CD4-positive, alpha-beta T cell treated with Interleukin-10 for 1 hour (primary cell): ENCODE measurements at places on chromosomes 13 and 19.

DNA sequence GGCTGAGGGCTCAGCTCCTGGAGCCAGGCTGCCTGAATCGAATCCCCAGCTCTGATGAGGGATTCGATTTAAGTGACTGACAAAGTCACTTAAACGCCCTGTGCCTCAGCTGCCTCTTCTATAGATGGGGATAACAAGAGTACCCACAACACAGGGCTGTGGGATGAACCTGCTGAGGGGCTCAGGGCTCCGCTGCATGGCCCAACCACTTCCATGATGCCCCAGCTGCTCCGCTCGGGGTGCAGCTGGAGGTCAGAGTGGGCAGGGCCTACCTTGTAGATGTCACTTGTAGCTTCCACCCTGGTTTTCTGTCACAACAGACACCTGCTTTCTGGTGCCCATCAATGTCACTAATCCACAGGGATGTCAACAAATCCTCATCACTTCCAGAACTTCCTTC lies 39.2 kb downstream of the STK24 start:
- no peak for DNase-seq

- DNase-seq: no peak
These were observed 38.2 kb downstream of the RFXAP start for GRCh38 chr13:36857253-36857652.

DNA sequence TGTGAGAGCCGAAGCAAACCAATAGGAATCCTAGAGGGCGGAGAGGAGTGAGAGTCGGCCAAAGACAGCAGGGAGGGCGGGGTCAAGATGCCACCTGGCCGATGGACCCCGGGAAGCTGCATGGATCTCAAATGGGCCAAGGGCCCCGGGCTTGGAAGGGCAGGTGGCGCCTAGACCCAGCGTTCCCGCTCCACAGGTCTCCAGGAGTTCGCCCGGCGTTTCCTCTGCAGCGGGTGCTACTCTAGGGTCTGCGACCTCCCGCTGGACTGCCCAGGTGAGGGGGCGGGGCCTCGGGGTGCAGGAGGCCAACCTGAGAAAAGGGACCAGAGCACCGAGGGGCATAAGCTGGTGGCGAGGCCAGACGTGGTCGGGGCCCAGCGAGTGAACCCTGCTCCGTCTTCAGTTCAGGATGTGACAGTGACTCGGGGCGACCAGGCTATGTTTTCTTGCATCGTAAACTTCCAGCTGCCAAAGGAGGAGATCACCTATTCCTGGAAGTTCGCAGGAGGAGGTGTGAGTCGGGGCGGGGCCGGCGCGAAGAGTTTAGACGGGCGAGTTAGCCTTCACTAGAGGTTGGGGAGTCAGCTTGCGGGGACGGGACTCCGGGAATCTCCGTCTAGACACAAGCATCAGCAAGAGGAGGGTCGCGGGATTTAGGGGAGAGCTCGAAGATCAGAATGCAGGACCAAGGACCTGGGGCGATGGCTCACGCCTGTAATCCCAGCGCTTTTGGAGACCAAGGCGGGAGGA lies 9.9 kb downstream of the SPACA6 start:
- DNase-seq: peak; percentile 35

DNA sequence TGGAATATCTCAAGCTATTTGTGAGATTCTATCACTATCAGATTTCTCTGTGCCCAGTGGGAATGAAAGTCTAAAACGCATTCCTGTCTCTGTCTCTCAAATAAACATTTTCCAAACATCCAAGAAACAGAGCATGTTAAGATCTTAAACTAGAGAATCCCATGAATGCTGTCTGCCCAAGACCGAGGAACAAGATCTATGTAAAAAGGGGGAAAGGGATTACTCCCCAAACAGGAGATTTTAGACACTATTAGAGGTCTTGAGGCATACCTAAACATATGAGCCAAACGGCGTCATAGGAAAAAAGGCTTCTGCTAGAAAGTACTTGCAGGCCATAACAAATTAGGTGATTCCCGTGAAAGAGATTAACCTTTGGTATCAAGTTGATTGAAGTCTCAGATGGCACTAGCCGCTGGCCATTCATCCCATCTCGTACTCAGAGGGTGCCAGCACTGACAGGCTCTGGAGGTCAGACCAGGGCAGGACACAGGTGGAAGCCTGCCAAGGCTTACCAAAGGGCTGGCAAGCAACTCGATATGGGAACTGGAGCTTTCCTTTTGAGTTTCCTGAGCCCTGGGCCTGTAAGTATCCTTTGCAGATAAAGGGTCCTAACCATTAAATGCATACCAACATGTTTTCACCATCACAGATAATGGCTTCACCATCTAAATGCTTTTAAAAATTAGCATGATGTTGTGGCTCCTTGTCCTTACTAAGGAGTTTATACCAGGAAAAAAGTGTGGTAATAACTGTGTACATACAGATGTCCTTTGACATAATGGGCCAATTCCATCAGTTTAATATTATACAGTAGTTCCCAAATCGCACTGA lies 225.2 kb downstream of the FOXO1 start:
- DNase-seq: no peak

- peak; percentile 36 for DNase-seq
These were observed 11.8 kb downstream of the STAP2 start for GRCh38 chr19:4326837-4327251.

DNA sequence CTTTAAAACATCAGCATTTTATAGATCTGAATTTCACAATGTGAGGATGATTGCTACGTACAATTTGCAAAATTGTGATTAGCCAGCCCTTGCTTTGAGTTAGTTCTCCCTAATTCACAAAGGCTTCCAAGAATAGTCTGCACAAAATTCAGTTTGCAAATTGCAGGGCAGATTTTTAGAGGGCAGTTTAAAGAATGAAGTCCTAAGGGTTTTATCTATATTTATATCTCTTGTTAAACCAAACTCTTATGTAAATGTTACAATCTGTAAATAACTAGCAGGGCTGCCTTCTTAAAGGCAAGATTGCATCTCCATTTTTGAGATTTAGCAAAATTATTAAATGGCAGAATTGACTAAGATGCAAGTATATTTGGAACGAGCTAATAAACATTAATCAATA lies 52.8 kb upstream of the ZNF536 start:
- DNase-seq: no peak

DNA sequence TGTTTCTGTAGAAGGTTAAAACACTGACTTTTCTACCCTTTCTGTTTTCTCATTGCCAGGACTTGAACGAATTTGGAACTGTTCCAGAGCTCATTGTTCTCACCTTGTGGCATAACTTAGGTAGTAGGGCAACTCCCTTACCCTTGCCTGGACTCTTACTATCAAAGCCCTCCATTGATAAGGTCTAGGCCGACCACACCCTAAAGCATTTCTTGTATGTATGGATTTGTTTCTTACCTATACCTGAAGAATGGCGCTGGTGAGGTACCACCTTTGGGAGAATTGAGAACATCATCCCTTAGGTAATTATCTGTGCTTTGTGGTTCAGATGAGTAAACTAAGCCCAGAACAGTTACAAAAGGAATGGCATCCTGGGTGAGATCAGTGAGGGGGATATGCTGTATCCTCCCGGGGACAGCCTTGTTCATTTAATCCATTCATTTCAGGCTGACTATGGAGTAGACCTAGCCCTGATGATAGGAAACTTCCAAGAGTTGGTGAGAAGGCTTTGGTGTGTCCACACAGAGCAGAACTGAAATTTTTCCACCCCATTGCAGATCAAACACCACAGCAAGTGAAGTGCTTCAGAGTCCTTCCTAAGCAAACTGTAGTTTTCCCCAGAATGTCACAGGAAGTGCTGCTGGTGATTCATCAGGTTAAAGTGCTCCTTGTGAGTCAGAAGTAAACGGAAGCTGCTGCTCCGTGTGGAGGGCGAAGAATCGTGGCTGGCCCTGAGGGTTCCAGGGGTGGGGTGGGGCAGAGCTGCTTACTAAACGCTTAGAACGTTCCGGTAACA lies 113.0 kb downstream of the TEX26 start:
- DNase-seq: peak; percentile 59

DNA sequence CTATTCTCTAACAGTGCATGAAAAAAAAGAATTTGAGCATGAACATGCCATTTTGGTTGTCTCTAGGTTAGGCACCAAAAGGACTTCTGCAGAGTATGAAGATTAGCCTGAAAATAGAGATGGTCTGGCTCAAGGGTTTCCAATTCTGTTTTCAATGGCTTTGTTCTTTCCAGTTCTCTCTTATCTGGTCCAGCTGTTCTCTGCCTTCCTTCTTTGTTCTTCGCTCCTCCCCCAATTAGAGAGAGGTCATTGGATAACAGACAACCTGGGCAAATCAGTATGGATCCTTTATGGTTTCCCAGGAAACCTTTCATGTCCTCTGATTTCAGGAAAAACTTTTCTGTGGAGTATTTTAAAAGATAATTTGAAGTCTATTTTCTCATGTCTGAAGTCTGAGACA lies 623.4 kb downstream of the PCDH17 start:
- no peak for DNase-seq

GRCh38 chr13:72523049-72523448 lies 204.4 kb downstream of the MZT1 start:
- DNase-seq: no peak

- DNase-seq: no peak
These were observed 116.3 kb downstream of the FOXO1 start for GRCh38 chr13:40550130-40550529.

GRCh38 chr13:33918199-33918932 lies 100.4 kb downstream of the RFC3 start:
- DNase-seq: no peak

GRCh38 chr19:54473071-54473891 lies at the start of gene CDC42EP5:
Gene CDC42EP5 (minus strand): TSS chr19:54473296. CDS start chr19:54465547, 7,749 bp downstream.
- DNase-seq: no peak

GRCh38 chr19:42113641-42114348 lies 18.5 kb downstream of the POU2F2 start:
- no peak for DNase-seq

DNA sequence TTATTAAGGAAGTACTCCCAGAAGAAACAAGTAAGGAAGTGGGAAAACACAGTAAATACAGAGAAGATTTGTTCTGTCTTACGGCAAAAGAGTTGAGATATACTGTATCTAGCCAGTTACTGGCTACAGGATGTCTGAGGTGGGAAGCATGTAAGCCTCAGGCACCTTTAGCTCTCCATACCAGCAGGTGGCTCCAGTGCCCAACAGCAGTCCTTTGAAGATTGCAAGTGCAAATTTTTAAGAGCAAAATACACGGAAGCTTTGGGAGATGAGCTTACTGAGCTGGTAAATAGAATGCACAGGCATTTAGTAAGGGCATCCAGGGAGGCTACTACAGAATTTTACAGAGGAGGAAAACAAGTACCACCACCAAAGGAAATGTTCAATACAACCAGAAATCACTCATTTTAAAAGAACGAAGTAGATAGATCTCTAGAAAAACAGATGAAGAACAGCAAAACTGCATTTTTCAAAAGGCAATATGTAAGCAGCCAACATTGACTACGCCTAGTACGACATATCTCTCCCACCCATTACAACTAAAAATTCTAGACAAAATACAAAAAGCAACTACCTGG lies 57.9 kb upstream of the VSTM2B start:
- DNase-seq: peak; percentile 28
